Activated gamma-delta T cell treated with anti-CD3 and anti-CD28 coated beads, Interleukin-2, amount 50 U/mL, for 16 hours (primary cell): ENCODE measurements at places on chromosomes 2 and 18.

DNA sequence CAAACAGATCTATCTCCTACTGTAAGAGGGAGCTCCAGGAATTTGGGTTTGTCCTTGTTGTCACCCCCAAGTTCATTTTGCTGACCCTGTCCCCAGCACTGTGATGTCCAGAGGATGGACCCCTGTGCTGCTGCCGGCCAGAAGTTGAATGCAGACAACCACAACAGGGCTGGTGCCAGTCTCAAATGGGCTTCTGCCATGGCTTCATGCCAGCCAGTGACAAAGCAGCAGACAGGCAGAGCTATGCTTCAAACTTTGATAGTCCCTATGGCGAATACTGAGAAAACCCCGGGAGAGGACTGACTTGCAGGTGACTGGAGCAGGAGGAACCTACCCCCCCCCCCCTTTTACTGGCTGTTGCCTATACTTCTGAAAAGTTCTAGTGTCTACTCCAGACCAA, 3.2 kb downstream of the SMAD7 start:
- DNase-seq, result no peak

- no peak for DNase-seq
Observed at GRCh38 chr18:79782566-79783308, 15.0 kb upstream of the KCNG2 start.

DNA sequence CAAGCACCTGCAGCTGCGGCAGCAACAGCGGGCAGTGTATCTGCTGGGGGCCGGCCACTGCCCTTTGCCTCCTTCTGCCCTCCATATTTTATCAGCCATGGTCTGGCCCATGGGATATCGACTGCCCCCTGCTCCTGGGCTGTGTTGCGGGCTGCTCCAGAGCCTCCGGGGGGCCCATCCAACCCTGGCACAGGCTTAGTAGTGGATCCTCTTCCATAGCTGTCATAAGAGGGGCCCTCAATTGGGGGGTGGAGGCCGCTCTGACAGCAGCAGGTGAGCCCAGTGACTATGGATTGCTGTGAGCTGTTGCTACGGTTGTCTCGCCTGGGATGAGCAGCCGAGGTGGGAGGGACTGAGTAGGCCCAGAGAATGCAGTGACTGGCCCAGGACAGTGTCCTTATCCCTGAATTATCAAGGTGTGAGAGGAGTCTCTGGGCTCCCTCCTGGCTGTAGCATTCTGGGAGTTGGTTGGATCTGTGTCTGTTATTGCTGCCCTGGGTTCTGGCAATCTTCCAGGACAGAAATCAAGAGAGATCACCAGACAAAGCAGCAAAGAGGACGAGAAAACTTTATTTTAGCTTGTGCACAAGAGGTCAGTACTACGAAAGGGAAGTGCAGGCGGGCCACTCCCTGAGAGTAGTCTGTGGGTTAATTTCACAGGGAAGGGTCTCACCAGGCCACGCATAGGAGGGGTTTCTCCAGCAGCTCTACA, 145.1 kb downstream of the ASB1 start:
- no peak for DNase-seq

GRCh38 chr2:45968946-45969584, 317.6 kb downstream of the PRKCE start:
- no peak for DNase-seq

GRCh38 chr2:4324531-4324930, 621.2 kb downstream of the DCDC2C start:
- DNase-seq, result no peak

DNA sequence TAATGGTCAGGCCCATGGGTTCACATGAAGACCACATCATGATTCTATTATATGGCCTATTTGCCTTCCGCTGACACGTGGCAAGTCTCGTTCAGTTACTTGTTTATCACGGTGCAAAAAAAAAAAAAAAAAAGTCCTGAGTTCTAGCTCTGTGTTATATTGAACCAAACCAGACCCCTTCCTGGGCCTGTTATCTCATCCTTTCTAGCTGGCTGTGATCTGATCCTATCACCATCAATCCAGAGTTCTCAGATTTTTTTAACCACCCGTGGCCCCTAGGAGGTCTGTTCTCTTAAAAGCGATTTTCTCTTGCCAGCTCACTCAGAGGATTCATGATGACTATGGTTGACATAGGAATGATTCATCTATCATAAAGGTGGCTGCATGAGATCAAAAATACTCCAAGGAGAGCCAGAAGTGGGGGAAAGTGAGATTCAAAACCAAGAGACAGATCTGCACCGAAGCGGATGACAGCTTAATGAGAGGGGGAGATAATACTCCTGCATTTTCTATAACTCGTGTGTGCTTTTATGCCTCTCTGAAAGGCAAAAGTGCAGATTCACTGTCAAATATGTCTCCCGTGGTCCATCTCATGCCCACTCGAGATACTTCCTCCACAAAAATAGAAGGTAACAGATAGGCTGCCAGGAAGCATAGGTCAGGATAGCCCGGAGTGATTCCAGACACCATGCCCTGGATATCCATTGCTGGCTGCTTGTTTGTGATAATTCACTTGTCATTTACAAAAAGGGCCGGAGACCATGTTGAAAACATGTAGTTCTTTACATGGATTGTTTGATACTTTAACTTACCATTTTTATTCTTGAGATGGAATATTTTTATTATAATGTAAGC, 505.7 kb upstream of the KLHL29 start:
- DNase-seq, result no peak

GRCh38 chr2:150030436-150031190, 443.0 kb upstream of the MMADHC start:
- DNase-seq, result no peak

DNA sequence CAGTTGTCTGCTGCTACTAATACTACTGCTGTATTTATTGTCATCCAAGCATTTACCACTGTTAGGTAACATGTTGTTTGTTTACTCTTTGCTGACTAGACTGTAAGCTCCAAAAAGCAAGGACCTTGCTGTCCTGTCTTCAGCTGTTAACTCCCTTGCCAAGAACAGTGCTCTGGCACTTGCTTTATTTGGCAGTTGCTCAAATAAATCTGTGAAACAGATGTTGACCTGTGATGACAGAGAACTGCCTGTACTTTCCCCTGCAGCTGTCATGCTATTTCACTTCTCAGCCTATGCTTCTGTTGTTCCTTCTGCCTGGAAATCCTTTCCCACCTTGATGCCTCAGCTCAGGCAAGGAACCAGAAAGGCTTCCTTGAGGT, 181.2 kb downstream of the ATAD2B start:
- no peak for DNase-seq

DNA sequence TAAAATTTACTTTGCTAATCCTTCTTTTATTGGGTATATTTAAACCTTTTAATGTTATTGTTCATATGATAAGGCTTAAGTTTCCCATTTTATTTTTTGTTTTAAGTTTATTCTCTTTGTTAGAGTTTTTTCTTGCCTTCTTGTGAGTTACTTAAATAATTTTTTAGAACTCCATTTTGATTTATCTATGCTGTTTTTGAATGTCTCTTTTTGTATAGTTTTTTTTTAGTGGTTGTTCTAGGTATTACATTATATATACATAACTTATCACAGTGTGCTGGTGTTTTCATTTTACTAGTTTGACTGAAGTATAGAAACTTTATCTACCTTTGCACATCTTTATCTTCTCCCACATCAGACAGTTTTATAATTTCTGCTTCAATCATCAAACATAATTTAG, 49.4 kb upstream of the TGFA start:
- DNase-seq, result no peak

DNA sequence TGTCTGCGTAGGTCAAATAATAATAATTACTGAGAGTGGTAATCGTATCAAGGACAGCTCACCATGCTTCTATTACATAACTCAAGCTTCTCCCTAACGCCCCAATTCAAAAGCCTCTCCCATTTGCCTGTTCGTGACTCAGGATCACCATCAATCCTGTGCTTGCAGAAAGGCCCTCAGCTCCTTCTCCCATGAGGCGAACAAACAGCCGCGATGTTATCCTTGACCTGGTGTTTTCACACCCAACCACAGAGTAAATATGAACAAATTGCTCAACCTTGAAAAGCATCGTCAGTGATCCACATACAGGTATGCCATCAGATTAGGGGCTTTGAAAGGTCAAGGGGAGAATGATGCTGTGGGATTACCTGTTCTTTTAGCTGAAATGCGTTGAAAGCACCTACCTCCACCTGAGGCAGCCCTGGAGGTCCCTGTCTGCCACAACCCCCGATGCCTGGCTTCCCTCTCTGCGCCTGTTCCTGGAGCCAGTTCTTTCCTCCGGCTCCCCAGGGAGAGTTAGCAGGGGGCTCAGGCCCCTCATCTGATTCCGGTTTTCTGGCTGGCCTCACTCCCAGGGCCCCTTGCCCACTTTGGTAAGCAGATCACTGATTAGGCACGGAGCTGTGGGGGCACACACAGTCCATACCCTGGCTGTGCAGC, 39.1 kb upstream of the ODC1 start:
- DNase-seq, result no peak

GRCh38 chr2:187982668-187983067, 309.0 kb upstream of the GULP1 start:
- DNase-seq, result no peak

GRCh38 chr2:104026725-104027124, 827.2 kb upstream of the POU3F3 start:
- DNase-seq, result no peak

GRCh38 chr2:218850796-218851195, 8.8 kb upstream of the WNT6 start:
- DNase-seq, result no peak

GRCh38 chr2:27086724-27087593, at the start of gene KHK:
TSS of gene KHK (plus strand) at chr2:27086772. CDS start at chr2:27087260, 488 bp downstream.
- DNase-seq, result no peak

GRCh38 chr2:208983486-208983885, 440.4 kb upstream of the MAP2 start:
- DNase-seq, result no peak

DNA sequence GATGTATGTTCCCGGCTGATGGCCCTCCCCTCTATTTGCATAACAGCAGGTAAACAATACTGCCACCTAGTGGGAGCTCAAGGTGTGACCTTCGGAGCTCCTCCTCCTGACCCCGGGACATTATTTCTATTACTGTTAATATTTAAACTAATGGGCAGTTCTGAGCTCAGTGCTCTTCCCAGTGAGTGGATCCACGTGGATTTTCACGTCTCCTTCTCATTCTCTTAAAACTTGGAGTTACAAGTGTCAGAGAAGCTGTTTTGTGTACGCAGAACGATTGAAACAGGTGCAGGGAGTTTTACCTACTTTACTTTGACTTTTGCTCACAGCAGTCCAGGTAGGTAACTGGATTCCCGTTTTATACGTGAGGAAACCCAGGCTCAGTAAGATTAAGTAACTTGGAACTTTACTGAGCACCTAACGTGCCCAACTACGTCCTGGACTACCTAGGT, 127.3 kb downstream of the PRKCE start:
- peak; percentile 47 for DNase-seq

DNA sequence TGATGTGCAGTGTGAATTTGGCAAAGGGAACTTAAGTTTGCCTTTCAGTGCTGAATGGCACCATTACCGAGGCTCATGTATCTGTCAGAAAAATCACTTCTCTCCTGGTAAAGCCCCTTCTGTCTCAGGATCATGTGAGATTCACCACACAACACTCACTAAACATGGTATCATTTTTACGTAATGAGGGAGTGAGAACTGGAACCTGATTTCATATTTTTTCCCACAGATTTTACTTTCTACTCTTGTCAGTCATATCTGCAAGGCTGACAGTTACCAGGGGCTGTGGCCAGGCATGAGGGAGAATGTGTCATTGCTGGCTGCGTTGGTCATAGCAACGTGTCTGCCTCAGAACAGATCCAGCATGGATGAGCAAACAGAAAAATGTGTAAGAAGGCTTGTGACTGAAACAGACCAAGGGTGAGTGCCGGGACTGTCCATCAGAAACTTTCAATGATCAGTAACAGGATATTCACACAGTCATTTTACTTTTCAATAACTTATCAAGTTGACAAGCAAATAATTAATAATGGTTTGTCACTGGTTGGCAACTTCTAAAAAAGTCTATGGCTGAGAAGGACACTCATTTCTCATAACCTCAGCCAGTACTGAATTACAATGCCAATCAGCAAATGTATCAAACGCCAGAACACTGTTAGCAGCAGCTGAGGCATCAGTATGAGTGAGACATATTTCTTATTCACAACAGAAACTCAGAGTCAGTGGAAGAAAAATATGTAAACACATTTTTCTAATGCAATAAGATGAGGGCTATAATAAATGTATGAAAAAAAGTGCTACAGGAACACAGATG, 100.5 kb downstream of the CDC42EP3 start:
- DNase-seq, result no peak

GRCh38 chr2:98134172-98135005, 47.4 kb downstream of the VWA3B start:
- DNase-seq, result no peak

DNA sequence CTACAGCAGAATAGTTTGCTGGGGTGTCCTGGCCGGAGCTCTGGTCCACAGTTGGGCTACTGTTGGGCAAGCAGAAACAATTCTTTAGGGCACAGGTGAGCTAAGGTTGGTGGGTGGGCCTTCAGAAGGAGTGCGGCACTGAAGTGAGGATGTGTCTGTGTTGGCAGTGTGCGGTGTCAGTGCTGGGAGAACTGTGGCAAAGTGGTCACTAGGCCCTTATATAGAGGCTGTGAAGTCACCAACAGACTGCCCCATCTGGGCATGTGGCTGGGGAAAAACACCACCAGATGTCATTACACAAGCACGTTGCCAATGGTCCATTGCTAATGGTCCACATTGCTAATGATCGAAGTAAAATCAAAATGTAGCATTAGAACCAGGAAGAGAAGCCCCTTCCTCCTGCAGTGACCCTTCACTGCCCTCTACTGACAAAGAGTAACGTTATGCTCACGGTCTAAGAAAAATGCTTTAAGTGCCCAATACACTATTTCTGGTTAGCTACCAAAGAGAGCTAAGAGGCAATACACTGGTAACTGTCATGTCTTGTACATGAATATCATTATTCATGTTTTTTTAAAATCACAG, 21.3 kb downstream of the SCN1A start:
- DNase-seq, result no peak

- no peak for DNase-seq
Observed at GRCh38 chr2:56985609-56986008, 801.8 kb downstream of the CCDC85A start.

DNA sequence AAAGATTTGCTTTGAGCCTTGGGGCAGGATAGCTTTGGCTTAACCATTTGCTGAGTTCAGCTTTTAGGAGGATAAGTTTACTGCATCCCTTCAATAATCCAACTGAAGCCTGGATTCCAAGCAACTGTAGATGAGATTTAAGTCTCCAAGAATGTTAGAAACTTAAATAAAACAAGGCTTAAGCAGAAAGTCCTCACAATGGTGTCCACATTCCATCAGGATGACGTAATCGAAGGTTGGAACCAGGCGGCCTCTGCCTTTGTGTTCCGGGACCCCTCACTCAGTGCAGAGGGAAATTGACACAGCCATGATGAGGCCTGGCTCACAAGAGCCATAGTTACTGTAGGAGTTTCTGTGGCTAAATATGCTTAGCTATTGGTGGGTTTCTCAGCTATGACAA, 260.4 kb downstream of the LPIN1 start:
- no peak for DNase-seq

DNA sequence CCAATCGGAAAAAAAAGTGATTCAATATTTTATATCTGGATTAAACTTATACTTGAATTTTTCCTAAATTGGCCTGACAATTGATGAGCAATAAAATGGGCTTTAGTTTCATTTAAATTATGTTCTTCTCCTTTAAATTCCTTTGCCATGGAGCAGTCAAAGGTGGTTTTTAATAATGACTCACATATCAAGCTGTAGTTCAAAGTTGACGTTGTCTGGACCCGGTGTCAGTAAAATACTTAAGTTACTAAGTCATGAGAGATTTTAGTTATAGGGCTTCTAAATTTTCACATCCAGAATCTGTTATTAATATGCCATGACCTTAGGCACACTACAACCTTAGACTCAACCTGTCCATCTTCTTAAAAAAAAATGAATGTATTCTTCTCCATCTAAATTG, 62.5 kb downstream of the CDH2 start:
- DNase-seq, result no peak

- no peak for DNase-seq
Observed at GRCh38 chr2:187475499-187476248, 27.6 kb upstream of the CALCRL start.
